ENCODE measurements at places on chromosomes 1 and 21.
A peak's percentile ranks its signal among the peaks of the same experiment; 100 is the strongest.

DNA sequence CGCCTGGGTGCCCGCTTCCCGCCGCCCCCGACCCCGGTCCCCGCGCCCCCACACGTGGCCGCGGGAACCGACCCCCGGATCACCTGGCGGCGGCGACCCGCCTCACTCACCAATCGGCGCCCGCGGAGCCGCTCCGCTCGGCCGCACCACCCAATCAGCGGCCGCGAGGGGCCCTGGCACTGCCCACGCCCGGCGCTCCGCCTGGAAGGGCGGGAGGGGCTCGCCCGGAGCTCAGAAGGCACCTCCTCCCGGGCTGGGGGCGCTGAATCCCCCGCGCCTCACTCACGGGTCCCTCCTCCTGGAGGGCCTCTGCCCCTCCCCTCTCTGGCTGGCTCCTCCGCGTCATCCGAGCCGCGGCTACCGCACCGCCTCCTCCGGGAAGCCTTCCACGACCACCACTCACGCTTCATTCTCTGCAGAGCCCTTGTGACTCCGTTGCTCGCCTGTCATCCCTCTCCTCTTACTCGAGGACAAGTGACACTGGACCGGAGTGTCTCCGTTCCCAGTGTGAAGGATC is 374 bp downstream of the SH2D5 start:
- peak; percentile 54 for DNase-seq

DNA sequence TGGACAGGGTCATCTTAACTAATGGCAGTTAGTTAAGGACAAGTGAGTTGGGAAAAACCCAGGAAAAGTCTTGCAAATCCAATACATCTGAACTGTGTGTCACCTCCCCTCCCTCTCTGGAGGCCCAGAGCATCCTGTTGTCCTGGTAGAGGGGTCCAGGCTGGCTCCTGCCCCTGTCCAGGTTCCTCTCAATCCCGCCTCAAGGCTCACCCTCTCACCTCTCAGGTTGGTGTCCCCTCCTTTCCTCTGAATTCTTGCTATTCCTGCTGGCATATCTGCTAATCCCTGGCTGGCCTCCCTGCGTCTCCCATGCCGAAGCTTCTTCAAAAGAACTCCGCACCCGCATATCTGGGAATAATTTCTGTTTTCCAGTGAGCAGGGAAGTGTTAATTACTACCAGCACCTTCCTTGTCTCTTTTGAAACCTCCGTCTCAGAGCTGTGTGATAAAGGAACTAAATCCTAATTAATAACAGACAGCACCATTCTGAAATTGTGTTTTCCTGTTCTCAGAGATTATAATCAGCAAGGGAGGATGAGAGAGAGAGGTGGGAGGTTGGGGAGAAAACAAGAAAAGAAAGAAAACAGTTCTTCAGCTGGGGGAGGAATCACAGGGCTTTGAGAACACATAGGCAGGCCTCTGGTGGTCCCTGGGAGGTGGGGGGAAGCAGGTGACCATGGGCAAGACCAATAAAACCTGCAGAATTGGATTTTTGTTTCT is 568.0 kb downstream of the PTPRU start:
- no peak for DNase-seq

GRCh38 chr1:9589719-9590157 is 1.0 kb downstream of the TMEM201 start:
- peak; percentile 12 for DNase-seq

GRCh38 chr1:216815260-216816131 is 92.3 kb upstream of the ESRRG start:
- no peak for DNase-seq

DNA sequence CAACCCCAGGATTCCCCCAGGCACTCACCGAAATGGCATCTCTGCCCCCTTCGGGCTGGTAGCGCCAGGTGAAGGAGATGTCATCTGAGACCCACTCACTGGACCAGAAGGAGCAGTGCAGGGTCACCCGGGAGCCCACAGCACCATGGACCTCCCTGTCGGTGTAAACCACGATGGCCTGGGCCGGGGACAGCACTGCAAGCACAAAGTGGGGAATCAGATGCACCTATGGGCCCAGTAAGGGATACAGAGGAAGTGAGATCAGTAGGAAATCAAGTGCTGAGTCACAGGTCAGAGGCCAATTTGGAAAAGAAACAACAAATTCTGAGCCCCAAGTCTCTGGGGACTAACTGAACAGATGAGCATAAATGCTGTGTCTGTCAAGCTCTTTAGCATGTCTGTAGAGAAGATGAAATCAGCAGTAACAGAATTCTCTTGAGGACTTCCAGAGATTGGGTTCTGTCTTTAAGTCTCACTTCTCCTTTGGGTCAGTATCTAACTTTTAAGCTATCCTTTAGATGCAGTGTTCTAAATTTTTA is 2.5 kb downstream of the MPZ start:
- no peak for DNase-seq

GRCh38 chr1:155113450-155113980 is 14.2 kb upstream of the EFNA1 start:
- no peak for DNase-seq

GRCh38 chr1:11178021-11179015 is 10.8 kb upstream of the ANGPTL7 start:
- DNase-seq: no peak

DNA sequence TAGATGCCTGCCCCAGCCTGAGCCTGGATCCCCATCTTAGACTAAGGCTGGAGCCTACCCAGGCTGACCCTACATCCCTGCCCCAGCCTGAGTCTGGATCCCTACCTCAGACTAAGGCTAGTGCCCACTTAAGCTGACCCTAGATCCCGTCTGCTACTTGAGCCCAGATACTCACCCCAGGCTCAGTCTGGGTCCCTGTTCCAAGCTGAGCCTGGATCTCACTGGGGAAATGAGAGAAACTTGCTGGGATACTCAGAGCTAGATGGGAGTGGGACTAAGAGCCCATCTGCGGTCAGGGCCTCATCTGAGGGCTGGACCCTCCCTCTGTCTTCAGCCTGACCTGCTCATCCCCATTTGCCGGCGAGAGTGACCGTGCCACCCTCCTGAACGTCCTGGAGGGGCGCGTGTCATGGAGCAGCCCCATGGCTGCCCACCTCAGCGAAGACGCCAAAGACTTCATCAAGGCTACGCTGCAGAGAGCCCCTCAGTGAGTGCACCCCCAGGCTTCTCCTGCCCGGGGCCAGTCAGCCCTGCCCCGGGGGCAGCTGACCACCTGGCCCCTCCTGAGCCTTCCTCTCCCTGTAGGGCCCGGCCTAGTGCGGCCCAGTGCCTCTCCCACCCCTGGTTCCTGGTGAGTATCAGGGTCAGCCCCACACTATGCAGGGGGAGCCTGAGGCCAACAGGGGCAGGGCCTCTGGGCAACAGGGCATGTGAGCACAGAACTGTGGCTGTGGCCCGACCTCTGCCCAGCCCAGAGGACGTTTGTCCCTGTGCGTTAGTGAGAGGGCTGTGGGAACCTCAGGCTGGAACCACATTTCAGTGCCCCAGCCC is 36.8 kb downstream of the TRIM11 start:
- no peak for DNase-seq

DNA sequence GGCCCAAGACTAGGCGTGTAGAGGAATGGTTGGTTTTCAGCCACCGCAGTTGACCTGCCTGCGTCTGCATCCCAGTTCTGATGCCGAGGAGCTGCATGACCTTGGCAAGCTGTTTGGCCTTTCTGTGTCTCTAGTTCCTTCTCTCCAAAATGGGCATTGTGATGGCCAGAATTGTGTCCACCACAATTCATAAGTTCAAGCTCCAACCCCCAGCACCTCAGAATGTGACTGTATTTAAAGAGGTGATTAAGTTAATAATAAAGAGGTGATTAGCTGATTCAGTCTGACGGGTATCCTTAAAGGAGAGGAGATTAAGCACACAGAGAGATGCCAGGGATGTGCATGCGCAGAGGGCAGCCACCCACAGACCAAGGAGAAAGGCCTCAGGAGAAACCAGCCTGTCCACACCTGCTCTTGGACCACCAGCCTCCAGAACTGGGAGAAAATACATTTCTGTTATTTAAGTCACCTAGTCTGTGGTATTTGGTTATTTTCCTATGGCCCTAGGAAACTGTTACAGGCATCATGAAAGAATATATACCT is 28.5 kb downstream of the MAB21L3 start:
- DNase-seq: no peak

DNA sequence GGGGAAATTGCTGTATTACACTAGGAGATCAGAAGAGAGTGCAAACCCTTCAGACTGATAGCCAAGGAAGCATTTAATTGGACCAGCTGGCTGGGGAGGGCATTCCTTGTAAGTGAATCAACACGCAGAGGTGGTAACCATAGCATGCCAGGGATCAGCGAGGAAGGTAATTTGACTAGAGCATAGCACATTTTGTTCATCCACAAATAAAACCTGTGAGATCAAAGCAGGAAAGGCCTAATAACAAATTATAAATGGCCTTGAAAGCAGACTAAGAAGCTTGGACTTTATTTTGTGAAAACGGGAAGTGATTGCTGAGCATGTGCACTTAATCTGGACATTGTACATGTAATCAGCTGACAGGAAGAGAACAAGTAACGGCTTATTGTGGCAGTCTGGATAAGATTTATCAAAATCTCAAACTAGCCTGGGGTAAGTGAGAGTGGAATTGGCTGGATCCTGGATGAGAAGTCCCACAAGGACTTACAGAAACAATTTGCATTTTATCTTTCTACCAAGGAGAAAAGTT is 11.7 kb upstream of the CD55 start:
- DNase-seq: peak; percentile 1

- DNase-seq: no peak
Measured at GRCh38 chr1:160375788-160376524, 9.1 kb downstream of the NHLH1 start.

- no peak for DNase-seq
Measured at GRCh38 chr21:42062236-42063022, 8.7 kb upstream of the UMODL1 start.

GRCh38 chr1:59506952-59507351 is 210.1 kb downstream of the FGGY start:
- no peak for DNase-seq

DNA sequence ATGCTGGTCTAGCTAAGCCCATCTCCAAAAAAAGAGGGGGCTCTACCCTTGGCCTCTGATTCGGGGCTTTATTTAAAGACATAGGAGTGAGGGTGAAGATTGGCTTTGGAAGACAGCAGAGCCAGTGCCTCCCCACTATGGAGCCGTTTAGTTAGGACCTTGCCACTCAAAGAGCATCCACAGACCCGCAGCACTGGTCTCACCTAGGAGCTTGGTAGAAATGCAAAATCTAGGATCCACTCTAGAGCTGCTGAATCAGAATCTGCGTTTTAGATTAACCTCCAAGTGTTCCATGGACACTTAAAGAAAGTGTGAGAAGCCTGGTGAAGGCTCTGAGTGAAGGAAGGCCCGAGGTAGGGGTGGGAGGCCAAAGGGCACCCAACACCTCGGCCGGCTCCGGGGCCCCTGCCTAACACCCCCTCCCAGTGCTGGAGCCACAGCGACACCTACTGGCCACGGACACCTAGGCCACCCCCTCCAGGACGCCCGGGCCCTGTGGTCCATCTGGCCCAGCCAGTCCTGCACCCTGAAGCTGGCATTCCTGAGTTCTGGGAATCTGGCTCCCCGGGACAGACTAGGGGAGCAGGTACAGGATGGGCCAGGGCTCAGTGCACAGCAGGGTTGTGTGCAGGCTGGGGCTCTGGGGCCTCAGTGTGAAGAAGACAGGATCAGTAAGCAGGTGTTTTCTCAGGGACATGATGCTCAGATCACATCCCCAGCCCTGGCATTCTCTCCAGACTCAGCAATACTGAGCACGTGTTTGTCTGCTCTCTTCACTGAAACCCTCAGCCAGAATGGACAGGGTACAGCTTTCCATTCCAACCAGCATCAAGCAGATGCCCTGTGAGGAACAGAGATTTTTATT is 79.2 kb downstream of the TMEM53 start:
- DNase-seq: no peak
